ENCODE measurements at places on chromosomes 3 and 15.

DNA sequence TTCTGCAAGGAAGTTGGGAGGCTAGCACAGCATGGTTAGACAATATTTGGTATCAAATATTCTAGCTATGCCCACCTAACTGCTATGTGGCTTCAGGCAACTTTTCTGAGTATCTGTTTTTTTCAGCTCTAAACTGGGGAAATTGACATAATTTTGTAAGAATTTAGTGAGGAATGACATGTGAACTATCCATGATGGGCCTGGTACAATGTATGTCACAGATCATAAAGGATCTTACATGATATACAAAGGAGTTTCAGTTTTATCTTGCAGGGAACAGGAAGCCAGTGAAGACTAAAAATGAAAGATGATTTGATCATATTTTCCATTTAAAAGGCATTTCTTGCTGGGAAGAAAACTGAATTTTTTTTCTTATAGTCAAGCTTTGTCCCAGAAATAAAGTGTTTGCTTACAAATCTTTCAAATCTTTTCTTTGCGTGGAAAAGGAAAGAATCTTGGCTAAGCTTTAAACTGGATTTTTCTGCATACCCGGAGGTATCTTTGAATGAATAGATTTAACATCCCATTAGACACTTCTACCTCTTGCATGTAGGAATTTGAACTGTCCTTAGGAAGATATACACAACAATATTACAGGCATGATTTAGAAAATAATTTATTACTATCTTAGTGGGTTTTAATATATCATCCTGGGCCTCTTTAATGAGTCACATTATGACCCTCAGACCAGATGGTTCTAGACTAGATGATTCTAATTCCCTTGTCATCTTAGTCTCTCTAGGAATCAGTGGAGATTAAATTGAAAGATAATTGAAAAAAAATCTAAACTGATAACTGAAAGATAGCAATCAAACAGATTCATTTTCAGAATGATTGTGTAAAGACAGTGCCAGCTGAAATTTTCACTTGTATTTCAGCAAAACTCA is 436.0 kb upstream of the THBS1 start:
- DNase-seq: no peak

GRCh38 chr15:86002444-86002843 is 77.2 kb upstream of the AGBL1 start:
- no peak for DNase-seq

DNA sequence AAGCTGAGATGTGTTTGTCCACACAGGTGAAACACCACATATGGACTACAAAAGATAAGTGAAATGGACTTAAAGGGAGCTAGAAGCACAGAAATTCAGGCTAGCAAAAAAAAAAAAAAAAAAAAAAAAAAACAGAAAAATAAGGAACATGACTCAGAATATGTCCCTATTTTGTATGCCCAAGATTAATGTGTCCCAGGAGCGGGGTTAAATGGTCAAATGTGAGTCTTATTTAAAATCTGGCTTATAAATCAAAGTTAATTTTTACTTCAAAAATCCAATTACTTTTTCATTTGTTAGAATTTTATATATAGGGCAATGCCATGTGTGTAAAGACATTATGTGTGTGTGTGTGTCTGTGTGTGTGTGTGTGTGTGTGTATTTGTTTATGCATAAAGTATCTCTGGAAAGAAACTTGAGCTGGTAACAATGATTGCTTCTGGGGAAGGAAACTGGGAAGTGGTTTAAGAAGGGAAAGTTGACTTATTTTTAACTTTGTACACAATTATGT is 986.5 kb downstream of the ROBO2 start:
- no peak for DNase-seq

DNA sequence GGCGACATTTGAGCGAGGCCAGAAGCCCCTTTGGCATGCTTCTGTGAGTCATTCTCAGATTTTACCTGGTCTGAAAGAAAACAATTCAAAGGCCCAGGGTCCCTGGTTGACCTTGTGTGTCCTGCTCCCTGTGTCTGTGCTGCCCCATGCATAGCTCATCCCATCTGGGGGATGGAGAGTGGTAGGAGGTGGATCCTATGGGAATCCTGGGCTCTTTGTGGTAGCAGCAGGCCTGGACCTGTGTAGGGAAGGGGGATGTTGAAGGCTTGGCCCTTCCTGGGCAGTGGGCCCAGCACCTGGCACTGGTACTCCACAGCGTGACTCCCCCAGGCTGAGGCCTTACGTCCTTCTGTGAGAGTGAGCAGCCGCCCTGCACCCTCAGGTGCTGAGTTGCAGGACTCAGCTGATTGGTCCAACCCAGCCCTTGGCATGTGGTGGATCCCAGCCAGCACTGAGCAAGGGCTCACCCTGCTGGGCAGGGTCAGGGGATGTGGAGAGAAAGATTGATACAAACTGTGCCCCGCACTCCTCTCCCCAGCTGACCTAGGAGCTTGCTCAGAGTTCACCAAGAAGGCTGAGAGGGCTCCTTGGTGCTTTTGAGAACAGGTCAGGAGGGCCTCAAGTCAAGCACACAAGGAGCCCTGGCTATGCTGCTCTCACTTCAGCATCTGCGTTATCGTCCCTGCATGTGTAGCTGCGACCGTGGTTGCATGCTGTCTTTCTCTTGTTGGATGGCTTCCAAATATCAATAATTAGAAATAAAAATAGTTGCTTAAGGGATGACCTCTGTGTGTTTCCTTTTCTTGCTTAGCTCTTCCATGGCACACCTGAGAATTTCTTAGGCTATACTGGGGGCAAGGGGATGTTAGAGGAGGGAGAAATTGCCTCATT is 21.4 kb upstream of the JMJD7 start:
- DNase-seq: no peak

- peak; percentile 93 for DNase-seq
These were observed 174.1 kb downstream of the UACA start for GRCh38 chr15:70589221-70589620.

DNA sequence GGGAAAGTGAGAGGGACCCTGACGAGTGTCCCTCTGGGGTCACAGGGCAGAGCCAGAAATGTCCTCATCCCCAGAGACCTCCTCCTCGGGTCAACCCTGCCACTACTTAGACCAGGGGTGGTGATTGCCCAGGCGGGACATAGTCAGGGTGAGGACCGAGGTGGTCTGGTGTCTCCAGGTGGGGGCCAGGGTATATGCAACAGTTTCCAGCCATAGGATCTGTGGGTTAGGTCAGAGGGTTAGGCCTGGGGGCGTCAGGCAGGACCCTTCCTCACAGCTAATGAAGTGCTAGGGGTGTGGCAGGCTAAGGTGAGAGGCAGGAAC is 22.3 kb upstream of the FBLN2 start:
- no peak for DNase-seq

GRCh38 chr3:119279584-119280243 is 14.5 kb upstream of the ARHGAP31 start:
- no peak for DNase-seq

DNA sequence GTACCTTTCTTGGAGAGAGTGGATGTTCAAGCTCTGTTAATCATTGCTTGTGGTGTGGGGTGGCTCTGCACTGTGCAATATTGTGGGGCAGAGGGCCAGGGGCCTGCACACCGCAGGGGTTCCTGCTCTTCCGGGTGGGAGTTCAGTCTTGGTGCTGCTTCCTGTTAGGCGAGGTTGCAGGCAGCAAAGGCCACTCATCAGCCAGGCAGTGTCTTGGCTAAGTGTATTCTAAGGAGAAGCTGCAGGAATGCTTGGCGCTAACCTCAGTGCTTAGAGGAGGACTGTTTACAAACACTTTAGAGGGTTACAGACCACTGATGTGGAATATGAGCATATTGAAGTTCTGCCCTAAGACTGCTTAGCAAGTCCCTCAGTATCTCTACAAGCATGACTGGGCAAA is 81.7 kb downstream of the CEP63 start:
- no peak for DNase-seq

GRCh38 chr3:152183473-152183872 is 85.3 kb upstream of the MBNL1 start:
- no peak for DNase-seq

DNA sequence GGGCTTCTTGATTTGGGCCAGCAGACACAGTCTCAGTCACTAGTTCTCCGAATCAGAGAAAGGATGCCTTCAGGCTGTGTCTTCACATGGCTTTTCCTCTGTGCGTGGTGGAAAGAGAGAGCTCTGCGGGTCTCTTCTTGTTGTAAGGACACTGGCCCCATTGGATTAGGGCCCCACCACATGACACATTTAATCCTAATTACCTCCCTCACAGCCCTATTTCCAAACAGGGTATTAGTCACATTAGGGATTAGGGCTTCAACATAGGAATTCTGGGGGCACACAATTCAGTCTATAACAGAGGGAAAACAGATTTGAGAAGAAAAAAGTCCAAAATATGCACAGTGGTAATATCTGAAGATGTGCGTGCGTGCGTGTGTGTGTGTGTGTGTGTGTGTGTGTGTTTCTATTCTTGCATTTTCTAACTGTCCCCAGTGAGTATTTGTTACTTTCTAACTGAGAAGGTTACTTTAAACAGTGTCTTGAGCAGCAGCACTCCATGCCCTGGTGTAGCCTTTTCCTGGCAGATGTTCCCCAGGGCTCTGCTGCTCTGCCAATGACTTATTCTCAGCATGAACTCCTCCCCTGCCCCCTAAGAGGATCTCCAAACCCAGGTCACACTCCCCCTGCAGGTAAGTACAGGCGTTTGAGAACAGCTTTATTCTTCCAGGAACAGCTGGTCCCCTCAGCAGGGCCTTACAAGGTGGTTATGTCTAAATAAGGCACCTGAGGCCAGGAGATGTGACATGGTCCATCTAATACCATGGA is 72.9 kb downstream of the RPL39L start:
- DNase-seq: no peak

- DNase-seq: no peak
These were observed 67.4 kb upstream of the FOXB1 start for GRCh38 chr15:59936741-59937140.

GRCh38 chr3:6750782-6751181 is 110.1 kb upstream of the GRM7 start:
- no peak for DNase-seq

GRCh38 chr15:81484086-81484955 is 110.3 kb upstream of the TMC3 start:
- DNase-seq: no peak

DNA sequence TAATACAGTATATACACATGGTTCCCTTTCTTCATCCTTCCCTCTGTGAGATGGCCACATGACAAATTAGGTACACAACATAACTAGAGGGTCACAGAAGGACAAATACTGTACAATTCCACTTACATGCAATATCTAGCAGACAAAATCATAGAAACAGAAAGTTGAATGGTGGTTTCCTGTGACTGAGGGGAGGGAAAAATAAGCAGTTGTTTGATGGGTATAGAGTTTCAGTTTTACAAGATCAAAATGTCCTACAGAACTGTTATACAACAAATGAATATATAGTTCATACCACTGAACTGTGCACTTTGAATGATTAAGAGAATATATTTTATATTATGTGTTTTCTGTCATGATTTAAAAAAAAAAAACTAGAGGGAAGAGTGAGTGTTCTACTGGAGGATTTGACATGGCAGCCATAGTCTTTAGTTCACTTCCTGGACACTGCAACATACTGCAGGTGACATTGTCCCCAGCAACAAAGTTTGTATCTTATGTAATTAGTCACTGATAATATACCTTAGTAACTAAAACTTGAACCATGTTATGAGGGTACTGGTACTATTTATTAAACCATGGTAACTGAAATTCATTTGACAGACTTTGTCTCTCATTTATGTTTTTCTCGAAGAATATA is 37.2 kb downstream of the CCDC54 start:
- no peak for DNase-seq

DNA sequence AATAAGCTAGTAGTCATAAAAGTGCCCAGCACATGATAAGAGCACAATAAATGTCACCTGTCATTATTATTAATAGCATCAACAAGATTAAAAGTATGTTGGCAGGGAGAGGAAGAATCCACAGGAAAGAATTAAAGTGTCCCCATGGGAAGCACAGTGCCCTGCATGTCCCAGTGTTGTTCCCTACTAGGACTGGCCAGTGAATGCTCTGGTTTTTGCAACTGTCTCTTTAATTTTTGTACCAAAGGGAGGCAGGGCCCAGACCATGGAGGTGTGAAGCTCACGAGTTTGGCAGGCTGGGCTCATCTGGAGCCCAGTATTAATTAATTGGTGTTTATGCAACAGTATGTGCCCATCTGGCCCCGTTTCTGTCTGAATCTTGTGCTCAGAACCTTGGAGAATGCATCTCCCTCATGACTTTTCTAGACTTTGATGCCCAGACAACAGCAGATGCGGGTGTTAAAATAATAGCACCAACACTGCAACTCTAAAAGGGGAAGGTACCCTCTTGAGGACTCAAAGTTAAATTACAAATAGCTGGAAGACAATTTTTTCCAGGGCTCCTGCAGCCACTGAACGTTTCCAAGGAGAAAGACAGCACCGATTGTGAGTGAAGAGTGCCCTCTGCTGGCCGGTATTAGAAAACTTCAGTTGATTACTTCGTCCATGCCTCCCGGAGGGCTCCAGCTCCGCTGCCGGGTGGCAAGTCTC is 71.9 kb upstream of the SPATA12 start:
- no peak for DNase-seq

DNA sequence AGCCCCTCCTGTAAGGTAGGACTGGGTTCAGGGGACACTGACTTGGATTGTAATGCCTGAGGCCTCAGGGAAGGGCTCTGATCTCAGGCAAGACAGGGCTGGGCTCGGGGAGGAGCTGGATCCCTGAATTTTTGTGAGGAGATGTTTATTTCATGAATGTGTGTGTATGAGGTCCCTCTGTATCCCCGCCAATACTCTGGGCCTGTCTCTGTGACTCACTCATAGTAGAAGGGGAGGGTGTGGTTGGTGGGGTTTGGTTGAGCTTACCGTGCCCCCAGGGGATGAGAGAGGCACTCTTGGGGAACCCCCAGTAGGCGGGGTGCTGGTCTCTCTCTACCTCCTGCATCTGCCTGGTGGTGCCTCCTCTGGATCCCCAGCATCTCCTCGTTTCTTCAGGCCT is 28.1 kb downstream of the RPSA start:
- DNase-seq: no peak

GRCh38 chr3:39528844-39529243 is 61.4 kb downstream of the MOBP start:
- no peak for DNase-seq

- DNase-seq: peak; percentile 36
These were observed 25.5 kb downstream of the RLBP1 start for GRCh38 chr15:89195836-89196235.
